HAP-1 (cell line): ENCODE measurements at places on chromosomes 13 and 19.
A peak's percentile ranks its signal among the peaks of the same experiment; 100 is the strongest.

GRCh38 chr13:41601718-41602445 is 144.5 kb downstream of the RGCC start:
- DNase-seq, result no peak

DNA sequence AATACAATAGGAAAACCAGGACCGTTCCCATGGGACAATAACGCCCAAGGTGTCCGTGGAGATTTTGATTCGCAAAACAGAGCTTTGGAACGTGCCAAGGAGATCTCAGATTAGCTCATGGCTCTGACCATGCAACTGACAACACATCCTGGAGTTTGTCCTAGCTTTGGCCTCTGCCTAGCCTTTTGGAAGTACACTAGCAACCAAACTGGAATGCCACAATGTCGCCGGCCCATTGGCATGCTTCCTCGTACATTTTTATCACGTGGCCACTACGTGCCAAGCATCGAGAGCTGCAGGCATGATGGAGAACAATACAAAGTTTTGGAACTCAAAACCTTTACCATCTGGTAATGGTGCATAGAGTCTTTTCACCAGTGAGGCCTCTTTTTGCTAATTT is 256.5 kb downstream of the DCLK1 start:
- DNase-seq, result no peak

DNA sequence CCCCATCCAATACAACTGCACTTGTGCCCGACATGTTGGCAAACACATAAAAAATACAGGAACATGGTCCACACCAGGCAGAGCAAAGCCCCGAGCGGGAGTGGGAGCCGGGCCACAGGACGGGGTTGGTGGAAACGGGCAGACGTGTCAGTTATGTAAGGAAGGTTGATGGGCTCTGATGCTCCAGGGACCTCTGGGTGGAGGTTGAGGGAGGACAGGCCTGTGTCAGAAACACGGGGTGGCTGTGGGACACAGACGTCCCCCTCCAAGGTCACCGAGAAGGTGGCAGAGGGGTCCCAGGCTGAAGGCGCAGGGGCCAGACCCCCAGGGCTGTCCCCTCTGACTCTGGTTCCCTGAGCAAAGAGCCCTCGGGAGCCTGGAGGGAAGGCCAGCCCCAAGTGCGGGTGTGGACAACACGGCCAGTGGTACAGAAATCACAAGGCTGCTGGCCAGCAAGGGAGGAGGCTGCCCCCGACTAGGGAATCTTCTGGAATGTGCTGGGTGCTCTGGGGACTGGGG is 31.4 kb upstream of the C13orf46 start:
- DNase-seq, result no peak

GRCh38 chr19:56301155-56301554 is 13.5 kb downstream of the ZSCAN5A start:
- DNase-seq, result no peak

DNA sequence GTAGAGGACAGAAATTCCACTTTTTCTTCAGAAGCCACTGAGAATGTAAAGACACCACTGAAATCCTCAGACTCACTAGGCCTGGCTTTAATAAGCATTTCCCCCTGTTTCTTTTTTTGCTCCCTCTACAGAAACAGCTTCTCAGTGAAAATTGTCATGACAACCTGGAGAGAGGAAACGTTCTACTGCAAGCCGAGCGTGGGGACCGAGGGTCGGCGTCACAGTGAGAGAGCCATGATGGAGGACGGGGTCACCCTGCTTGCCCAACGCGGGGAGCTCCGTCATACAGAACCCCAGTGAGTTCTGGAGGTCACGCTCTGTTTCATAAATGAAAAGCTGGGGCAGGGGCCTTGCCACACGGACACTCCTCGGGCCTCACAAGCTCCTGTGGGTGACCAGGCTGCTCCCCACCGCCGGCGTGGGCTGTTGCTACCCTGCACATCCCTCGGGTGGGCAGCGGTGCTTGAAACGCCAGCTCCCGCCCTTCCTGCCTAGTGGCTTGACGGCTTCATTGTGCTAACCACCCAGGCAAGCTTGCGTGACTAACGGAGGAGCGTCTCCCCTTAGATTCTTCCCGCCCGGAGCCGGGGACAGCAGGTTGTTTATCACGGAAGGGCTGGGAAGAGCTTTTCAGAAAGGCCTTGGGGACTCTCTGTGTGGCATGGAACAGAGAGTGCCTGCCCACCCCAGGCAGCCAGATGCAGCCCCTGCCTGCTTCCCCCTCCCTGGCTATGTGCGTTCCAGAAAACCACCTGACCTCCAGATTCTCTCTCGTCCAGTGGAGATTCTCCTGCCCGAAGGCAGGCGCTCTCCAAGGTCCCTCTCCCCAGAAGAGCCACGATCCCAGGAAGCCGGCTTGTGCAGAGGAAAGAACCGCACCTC is 153.6 kb downstream of the KATNAL1 start:
- no peak for DNase-seq

DNA sequence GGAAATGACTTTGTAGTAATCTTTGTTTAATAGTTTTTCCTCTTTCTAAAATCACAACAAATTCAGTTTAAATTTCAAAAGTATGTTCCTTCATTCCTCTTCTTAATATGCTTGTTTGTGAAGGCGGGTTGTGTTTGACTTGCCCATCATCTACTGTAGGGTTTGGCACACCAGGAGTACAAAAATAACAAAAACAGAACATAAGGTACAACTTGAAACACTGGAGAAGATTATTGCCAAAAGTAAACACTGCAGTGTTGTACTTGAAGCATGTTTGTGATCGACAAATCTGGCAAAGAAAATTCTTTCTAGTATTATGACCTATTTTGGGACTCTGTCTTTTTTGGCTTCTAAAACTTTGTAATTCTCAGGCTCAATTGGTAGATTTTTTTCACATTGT is 518.6 kb downstream of the SLITRK5 start:
- no peak for DNase-seq

DNA sequence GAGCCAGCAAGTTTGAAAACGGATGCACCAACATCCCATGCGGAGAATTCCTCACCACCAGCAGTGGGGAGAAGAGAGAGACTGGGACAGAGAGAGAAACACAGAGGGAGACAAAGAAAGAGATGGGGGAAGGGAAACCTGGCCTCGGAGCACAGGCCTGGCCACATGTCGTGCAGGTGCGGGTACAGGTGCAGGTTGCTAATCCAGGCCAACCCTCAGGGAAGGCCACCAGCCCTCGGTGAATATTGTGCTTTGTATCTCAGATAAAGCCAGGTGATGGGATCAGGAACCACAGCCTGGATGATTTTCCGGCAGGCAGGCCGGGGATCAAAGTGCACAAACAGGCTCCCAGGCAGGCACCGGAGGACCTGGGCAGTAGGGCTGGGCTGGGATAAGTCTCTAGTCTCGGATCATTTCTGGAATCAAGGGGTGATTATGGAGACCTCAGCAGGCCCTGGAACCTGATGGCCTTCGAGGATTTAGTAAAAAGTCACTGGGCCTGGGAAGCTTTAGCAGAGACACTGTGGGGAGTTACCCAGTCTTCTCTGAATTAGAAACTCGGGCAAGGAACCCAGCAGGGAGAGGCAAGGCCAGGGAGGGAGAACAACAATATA is 3.7 kb downstream of the GAS6 start:
- DNase-seq, result no peak

- peak; percentile 85 for DNase-seq
Observed at GRCh38 chr19:1624458-1624857, 19.2 kb upstream of the UQCR11 start.
